Frontal cortex (tissue), 4 donors: ENCODE measurements at places on chromosomes 1 and 21.
A peak's percentile ranks its signal among the peaks of the same experiment; 100 is the strongest.

GRCh38 chr1:41149570-41149969, 92.5 kb downstream of the SCMH1 start:
- no peak for DNase-seq

- no peak for DNase-seq
Observed at GRCh38 chr1:118097622-118098348, 87.2 kb downstream of the SPAG17 start.

DNA sequence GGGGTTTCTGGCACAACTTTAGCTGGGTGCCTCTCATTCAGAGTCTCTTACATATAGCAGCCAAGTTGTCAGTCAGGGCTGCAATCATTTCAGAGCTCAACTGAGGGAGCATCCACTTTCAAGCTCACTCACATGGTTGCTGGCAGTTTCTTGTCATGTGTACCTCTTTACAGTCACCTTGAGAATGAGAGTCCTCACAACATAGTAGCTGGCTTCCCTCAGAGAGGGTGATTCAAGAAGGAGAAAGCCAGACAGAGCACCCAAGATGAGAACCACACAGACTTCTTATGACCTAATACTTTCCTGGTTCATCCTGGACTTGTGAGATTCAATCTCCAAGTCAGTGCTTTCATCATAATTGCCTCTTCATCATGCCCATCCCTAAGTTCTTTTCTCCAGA, 57.2 kb downstream of the DPT start:
- no peak for DNase-seq

- no peak for DNase-seq
Observed at GRCh38 chr1:6001992-6002576, 9.9 kb upstream of the NPHP4 start.

DNA sequence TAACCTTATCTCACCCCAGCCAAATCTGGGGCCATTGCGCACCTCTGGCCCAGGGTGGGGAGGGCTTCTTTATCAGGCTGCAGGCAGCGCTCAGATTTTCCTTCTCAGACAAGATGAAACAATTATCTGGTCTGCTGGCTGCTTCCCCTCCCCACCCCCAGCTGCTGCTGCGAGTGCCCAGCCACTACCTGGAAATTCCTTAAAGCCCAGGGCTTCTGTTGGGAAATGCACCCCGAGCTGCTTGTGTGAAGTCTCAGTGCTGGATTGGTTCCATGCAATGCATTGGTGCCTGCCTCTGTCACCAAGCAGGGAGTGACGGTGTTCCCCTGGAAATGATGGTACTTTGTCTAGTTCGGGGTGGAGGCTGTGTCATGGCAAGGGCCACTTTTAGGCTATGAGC, 18.5 kb upstream of the ACTL8 start:
- no peak for DNase-seq

DNA sequence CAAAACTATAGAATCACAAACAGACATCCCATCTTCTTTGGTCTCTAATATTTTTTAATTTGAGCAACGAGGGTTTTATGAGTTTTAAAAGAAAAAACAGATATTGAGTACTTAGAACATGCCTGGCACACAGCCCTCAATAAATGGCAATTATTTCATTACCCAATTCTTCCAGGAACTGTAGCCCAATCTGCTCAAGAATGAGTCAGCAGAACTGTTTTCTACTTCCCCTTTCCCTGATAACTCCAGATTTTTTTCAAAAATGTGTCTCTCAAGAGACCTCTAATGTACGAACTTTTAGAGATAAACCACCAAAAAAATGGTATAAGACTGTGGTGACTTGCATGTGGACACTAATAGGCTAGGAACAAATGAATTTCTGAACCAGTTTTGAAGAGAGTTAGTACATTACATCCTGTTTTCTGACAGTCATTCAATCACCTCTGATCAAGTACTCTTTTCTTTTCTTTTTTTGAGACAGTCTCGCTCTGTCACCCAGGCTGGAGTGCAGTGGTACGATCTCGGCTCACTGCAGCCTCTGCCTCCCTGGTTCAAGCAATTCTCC, 11.5 kb downstream of the ABL2 start:
- DNase-seq: no peak

DNA sequence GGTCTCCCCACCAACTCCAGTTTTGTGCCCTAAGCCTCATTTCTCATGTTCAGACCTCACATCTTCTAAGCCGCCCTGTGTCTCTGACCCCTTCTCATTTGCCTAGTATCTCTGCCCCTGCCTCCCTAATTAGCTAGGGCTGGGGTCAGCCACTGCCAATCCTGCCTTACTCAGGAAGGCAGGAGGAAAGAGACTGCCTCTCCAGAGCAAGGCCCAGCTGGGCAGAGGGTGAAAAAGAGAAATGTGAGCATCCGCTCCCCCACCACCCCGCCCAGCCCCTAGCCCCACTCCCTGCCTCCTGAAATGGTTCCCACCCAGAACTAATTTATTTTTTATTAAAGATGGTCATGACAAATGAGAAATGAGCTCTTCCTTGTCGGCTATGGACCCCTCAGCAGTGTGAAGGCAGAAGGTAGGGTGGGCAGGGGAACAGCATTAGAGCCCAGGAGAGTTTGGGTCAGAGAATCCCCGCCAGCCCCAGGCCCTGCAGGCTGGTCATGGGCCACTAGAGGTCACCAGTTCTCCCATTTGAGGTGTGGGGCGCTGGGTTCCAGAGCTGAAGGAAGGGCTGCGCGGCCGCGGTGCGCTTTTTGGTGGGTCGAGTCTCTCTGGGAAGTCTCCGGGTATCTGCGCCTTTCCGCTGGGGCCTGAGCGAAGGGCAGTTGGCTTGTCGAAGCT, 11.5 kb downstream of the ADAMTSL4 start:
- peak; percentile 70 for DNase-seq

- no peak for DNase-seq
Observed at GRCh38 chr1:78678324-78678723, 28.7 kb downstream of the IFI44 start.
